Occipital lobe (tissue), 3 donors: ENCODE measurements at places on chromosomes 1 and 21.
A peak's percentile ranks its signal among the peaks of the same experiment; 100 is the strongest.

DNA sequence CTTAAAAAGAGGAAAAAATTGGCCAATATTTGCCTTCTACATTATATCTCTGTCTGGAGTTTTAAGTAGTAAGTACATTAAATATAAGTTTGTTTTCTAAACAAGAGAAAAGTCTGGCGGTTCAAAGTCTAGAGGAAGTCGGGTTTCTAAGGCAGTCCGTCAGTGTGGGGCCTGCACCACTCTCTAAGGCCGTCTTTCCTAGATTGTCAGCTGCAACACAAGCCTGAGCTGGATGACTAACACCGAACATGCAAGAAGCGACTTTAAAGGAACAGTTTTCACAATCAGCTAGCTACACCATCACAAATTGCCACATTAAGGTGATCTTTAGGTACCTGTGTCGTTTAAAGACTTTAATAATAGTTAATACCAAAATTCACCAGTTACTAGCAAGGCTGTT is 19.6 kb downstream of the CCSAP start:
- DNase-seq: no peak

- DNase-seq: no peak
Measured at GRCh38 chr1:100721526-100722207, 2.1 kb downstream of the VCAM1 start.

GRCh38 chr1:40507973-40508372 is 594 bp upstream of the EXO5 start:
- DNase-seq: no peak

- no peak for DNase-seq
Measured at GRCh38 chr1:228062085-228062791, 20.3 kb upstream of the ARF1 start.

DNA sequence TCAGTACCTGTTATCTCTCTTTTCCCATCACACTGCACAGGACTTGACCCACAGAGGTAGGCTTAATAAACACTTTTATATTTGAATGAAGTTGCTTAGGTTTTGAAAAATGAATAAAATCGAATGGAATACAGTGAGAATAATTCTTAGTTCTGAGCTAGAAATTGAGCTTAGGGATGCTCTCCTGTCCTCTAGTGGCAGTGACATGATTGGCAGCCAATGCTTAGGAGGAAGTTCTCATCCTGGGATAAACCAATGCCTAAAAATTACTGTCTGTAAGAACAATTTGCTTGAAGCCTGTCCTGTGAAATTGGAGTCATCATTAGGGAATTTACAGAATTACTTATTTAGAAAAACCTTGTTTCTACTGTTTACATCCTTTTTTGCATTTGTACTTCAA is 21.3 kb upstream of the CYP4X1 start:
- no peak for DNase-seq

GRCh38 chr1:210754878-210755665 is 378.9 kb downstream of the KCNH1 start:
- DNase-seq: peak; percentile 32

DNA sequence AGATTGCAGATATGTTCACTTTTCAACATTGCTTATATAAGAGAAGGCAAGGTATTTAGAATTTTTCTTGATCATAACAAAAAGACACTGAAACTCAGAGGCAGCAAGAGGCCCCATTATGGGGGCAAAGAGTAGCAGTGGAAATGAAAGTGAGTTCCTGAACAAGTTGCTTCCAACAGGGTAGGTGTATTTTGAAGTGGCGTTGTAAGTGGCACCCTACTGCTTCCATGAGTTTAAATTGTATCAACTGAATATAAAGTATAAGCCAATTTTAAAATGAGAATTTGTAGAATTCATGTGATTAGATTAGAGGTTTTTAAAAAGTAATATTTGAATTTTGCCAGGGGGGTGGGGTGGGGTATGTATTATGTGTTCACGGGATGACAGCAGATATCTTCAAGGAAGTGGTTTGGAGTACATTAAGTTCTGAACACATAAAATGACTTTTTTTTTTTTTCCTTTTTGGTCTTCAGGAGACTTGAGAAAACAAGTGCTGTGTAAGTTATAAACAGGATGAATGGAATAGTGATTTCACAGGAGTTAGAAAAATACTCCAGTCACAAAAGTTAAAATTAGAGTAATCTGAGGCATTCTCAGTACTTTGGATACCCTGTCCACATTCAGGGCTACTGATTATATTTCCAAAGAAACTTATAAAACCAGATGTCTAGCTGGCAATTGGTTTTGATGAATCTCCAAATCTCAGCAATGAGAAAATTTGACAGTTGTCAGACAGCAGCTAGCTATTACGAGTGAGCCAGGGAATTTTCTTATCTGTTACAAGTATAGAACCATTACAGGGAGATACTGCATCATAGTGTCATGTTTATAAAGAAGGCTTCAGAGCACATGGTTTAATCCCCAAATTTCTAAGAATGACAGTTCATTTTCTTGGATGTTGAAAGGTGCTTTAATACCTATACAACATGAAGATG is 182.0 kb downstream of the ST6GALNAC3 start:
- DNase-seq: no peak

DNA sequence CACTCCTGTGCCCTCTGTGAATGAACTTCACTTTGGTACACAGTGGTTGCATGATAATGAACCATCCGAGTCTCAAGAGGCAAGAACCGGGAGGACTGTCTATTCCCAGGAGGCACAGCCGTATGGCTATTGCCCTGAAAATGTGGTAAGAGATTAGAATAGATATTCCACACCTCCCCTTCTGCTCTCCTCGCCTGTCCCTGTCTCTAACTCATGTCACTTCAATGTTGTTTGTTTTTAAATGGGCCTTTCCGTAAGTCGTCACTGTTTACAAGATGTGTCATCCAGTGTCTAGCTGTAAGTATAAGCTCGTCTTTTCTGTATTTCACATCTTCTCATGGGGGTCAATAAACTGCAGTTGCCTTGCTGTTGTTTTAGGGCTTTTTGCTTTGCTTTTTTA is 122.2 kb downstream of the PATJ start:
- DNase-seq: no peak

DNA sequence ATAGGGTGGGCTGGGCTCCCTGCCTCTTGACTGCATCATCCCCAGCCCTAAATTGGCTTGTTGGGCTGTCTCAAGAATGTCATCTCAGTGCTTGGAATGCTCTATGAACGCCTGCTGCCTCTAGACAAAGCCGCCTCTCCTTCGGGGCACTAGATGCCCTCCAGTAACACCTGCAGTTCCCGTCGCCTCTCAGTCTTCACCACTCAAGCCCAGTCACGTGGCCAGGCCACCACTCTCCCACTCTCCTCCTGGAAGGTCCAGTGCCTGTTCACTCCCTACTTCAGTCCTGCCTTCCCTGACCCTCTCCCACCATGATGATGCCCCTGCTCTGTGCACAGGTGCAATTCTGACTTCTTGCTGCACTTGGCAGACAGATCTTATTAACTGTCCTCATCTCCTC is 7.0 kb downstream of the TAS1R2 start:
- DNase-seq: no peak

DNA sequence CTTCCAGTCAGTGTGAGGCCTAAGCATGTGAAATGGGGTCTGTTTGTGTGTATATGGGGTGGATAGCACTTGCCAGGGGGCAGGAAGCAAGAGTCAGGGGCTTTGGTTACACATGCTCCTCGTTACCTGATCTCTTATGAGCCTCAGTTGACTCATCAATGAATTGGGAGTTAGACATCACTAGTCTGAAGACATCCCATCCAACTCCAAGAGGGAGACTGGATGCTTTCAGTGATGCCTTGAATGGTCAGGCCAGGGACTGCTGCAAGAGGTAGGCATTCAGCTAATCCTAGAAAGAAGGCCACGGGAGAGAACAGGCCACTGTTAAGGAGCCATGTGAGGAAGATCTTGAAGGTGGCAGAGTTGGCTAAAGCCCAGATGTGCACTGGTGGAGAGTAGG is 6.3 kb downstream of the RAB25 start:
- DNase-seq: no peak

DNA sequence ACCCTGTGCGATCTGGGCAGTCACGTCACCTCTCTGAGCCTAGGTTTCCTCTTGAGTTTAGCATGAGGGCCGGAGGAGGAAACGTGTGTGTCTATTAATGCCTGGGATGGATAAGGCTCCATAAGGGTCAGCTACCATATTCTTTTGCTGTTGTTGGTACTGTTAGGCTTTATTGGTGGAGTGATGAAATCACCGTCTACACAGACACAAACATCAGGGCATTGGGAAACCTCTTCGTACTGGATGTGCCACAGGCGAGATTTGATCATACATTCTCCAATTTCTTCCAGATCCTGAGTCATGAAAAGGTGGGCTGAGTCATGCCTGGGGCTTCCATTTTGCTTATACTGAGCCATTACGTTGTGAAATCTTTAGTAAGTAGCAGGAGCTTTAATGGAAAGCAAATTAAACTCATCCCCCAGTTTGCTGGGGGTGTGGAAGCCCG is 24.9 kb upstream of the GRHL3 start:
- no peak for DNase-seq

GRCh38 chr1:104476126-104476525 is 726.4 kb downstream of the AMY1C start:
- no peak for DNase-seq

GRCh38 chr1:162708286-162708685 is 76.0 kb downstream of the DDR2 start:
- DNase-seq: no peak

GRCh38 chr21:35039595-35040289 is 9.4 kb downstream of the RUNX1 start:
- DNase-seq: no peak

GRCh38 chr21:31609081-31609480 is 50.4 kb upstream of the SOD1 start:
- DNase-seq: no peak

GRCh38 chr1:219726480-219727272 is 113.8 kb upstream of the ZC3H11B start:
- DNase-seq: no peak

DNA sequence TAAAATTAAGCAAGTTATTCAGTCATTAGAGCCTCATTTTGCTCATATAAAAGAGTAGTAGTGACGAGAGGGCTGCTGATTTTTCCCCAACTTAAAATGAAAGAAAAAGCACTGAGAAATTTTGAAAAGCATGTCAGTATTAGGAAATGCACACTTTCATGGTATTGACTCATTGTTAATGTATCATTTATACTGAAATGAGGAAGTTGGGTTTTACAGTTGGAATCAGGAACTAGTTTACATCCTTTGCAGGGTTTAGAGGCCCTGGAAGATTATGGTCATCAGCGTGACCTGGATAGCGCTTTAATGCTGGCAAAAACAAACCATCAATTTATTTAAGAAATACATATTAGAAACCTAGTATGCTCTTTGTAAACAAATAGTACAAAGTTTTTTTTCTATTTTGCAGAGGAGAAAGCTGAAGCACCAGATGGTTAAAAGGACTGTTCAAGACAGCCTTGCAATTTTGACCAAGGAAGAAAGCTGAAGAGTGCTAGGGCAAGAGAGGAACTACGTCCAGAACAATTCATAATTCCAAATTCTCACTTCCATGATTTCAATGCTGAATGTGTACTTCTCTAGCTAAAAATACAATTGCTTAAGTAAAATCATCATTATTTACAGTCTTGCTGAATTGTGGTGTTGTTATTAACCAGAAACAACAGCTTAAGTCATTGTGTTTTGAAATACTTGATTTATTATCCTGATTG is 94.8 kb upstream of the SGIP1 start:
- DNase-seq: no peak

DNA sequence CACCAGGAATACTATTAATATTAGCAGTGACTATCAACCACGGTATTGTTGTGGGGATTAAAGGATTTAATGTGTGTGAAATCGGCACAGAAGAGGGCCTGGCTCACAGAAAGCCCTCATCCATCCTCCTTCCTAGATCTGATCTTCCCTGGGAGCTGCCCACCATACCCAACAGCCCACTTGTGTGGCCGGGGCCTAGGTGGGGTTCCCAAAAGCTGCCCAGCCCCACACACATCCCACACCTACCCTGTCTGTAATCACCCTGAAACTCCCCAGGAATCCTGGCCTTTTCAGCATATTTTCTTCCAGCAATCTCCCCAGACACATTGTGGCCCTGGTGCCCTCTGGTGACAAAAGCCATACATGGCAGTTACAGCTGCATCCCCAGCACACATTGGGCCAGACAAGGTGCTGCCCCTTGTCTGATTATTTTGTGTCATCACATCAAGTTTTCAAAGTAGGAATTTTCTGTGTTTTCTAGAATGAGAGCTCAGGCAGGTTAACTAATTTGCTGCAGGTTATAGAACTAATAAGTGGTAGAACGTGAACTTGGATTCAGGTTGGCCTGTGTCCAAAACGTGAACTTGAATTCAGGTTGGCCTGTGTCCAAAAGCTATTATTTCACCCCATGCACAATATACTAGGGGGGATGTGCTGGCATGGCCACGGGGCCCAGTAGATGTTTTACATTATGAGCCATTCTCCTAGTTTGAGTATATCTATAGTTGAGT is 5.3 kb upstream of the SLC6A9 start:
- DNase-seq: peak; percentile 26

GRCh38 chr1:53896635-53897229 is 2.7 kb downstream of the DIO1 start:
- DNase-seq: no peak

- no peak for DNase-seq
Measured at GRCh38 chr1:75328691-75329090, 194.5 kb downstream of the LHX8 start.

DNA sequence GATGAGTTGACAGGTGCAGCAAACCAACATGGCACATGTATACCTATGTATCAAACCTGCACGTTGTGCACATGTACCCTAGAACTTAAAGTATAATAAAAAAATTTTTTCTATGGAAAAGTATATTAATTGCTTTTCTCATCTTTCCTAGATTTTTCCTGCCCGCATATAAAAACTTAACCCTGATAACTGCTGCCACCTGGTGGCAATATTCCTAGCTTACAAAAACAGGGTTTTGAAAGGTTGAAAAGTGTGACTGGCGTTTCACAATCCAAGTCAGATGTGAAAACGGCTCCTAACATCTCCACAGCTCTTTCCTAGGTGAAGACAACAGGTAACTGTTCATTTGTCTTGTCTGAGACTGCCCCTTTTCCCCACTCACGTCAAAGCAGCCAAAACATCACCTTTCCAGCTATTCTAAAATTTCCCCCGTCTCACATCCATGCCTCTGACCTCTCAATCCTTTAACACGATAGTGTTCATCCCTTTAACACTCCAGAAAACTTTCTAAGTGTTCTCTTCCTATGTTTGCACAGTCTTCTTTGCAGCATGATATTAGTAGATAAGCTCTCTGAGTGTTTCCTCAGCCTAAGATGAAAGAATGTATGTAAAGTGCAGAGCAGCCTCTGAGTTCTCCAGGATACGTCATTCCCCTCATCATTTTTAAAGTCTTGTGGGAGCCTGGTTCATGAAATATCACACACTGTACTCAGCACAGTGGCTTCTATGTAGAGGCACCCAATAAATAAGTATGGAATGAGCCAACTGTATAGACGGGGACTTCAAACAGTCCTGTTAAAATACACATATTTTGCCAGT is 27.5 kb downstream of the OVGP1 start:
- DNase-seq: no peak

GRCh38 chr21:31977816-31978215 is 105.0 kb downstream of the HUNK start:
- DNase-seq: no peak

DNA sequence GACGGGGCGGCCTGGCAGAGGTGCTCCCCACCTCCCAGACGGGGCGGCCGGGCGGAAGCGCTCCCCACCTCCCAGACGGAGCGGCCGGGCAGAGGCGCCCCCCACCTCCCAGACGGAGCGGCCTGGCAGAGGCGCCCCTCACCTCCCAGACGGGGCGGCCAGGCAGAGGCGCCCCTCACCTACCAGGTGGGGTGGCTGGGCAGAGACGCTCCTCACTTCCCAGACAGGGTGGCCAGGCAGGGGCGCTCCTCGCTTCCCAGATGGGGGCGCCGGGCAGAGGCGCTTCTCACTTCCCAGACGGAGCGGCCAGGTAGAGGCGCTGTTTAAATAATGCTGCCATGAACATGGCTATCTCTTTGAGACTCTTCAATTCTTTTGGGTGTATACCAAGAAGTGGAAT is 43.7 kb upstream of the ATP6V1G3 start:
- no peak for DNase-seq
